ENCODE measurements at places on chromosomes 6 and 20.
A peak's percentile ranks its signal among the peaks of the same experiment; 100 is the strongest.

GRCh38 chr6:22878324-22878701 is 308.9 kb downstream of the HDGFL1 start:
- no peak for DNase-seq

GRCh38 chr6:101597693-101598092 is 204.2 kb downstream of the GRIK2 start:
- no peak for DNase-seq

DNA sequence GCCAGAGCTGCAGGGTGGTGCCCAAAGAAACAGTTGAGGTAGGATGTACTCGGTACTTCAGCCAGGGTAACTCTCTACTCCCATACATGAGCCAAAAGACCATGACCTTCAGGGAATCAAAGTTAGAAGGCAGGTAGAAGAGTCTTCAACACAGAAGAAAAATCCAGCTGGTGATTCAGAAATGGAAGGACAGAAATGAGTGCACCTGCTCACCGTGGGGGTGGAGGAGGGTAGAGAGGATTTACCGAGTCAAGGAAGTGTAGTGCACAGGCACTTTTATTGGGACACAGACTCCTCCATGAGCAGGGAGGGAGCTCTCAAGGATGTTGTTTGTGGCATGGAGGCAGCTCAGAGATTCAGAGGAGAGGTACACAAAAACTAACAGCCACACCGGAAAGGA is 330.3 kb upstream of the PRDM1 start:
- no peak for DNase-seq

- DNase-seq = no peak
These were observed 664 bp downstream of the BTN3A3 start for GRCh38 chr6:26440977-26441358.

DNA sequence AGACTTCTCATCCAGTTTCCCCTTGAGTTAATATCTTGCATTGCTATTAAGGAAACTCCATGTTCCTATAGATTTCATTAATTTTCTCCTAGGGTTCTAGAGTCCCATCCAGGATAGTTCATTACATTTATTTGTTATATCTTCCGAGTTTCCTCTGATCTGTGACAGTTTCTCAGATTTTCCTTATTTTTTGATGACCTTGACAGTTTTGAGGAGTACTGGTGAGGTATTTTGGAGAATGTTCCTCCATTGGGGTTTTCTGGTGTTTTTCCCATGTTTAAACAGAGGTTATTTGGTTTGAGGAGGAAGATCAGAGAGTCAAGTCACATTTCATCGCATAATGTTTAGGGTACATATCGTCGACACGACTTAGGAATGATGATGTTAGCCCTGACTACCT is 67.7 kb downstream of the LAMP5 start:
- no peak for DNase-seq

- DNase-seq = no peak
These were observed 100.9 kb downstream of the HFE start for GRCh38 chr6:26187981-26188635.

GRCh38 chr6:104003803-104004516 is 855.8 kb downstream of the HACE1 start:
- no peak for DNase-seq

DNA sequence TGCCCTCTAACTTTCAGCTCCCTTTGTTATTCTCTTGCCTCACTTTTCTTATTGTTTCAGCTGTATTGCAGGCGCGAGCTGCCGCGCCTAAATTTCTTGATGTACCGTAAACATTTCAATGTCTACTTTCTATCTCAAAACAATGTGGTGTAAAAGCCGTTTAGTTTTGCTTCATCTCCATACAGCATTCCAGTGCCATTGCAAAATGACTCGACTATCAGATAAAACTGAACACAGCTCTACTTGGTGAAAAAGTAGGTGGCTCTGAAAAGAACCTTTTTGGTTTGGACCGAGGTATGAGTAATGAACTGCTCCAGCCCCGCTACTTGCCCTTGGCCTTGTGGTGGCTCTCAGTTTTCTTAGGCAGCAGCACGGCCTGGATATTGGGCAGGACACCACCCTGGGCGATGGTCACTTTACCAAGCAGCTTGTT is 74.6 kb downstream of the OR2B2 start:
- DNase-seq = no peak

- DNase-seq = no peak
These were observed 307.5 kb downstream of the EYS start for GRCh38 chr6:65399355-65400084.

DNA sequence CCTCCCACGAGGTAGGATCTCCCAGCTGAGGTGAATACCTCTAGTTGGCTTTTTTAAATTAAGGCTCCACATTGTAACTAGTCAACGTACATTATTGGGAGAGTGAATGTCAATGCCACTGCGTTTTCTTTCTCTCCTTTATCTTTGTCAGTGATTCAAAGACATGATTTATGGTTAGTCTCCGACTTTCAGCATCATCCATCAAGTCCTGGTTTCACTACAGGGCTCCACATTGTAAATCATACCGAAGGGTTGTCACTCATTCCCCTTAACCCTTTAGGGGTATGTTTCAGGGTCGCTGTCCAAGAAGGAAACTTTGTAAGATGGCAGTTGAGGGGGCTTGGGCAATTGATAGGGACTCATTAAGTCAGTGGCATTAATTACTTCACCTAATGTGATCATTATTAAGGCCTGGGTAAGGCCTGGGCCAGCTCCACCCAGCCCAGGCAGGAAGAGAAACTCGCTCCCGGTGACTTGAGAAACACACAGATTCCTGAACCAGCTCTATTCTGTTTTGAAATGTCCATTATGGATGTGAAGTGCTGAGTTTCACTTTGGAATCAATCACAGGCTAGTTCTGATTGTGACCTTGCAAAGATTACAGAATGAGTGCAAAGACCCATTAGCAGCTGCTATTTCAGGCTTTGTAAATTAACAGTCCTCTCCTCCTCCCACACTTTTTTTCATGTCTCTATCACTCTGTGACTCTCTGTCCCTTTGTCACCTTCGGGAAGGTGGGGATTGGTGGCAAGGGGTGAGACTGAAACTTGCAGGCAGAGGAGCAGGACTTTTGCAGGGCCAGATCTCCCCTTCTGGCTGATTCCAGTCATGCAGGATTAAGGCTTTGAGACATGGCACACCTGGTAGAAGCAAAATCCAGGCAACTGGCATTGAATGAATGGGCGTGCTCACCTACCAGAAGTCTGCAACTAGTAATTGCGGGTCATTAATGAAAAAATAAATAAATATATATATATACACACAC is 222.4 kb downstream of the TSHZ2 start:
- DNase-seq = no peak

GRCh38 chr6:145336119-145336518 is 399.2 kb downstream of the EPM2A start:
- no peak for DNase-seq

- no peak for DNase-seq
These were observed at the start of gene F13A1 for GRCh38 chr6:6319952-6320811. Gene F13A1, minus strand, starts transcription at chr6:6320662. Its CDS starts 1,998 bp downstream, at chr6:6318664.

GRCh38 chr6:108838101-108838717 is 10.0 kb upstream of the ARMC2 start:
- no peak for DNase-seq

- DNase-seq = no peak
These were observed 551.0 kb downstream of the HAO1 start for GRCh38 chr20:7389216-7389615.

DNA sequence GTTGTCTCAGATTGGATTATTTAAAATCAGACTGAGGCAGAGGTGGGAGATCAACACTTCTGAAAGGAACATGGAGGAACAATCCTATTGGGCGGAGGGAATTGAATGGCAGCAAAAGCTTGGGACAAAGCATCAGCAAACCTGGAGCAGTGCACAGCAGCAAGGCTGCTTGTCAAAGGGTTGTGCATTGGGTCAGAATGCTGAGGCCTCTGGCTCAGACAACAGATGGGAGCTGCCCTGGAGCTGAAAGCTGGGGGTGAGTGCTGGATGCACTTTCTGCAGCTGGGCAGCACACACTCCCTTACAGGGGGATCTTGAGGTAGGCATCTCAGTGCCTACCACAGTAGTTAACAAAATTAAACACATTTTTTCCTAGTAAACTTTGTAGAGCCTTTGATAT is 634.4 kb upstream of the MMS22L start:
- no peak for DNase-seq

DNA sequence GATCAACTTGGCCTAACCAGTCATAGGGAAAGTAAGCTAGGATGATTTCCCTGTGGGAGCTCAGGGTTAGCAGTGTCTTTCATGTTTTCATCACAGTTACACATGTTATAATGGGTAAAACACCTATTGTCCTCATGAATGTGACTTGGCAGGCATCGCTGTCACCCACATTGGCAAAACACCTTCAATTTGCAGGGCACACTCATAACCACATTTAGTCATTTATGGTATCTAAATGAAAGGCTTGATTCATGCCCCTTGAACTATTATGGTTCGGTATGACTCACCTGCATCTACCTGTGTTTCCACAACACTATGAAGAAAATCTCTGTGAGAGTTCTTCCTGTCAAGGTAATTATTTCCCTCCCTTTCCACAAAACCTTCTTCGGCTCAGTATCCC is 49.2 kb downstream of the FRK start:
- DNase-seq = no peak

- DNase-seq = no peak
These were observed 5.6 kb downstream of the SLC17A5 start for GRCh38 chr6:73648166-73648565.

GRCh38 chr6:124795643-124796463 is 166.4 kb upstream of the RNF217 start:
- DNase-seq = peak; percentile 33

DNA sequence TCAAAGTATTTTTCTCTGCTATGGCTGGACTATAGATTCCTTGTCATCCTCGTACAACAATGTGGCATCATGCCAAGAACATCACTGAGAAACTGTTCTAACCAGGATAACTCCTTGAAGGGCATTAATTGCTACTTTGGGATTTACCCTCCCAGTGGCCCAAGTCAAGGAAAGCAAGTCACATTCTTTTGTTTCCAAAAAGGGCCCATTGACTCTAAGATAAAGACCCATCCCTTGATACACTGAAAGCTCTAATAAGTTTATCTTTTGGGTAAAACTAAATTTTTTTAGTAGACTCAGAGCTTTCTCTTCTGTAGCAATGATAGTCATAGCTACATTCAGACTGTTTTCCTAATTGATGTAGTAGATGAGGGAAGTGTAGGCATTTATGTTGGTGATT is at the start of gene OR2J3:
Gene OR2J3, plus strand, starts transcription at position 301 of the 400 bp plus-strand sequence. CDS start 3,833 bp downstream, outside the sequence.
- no peak for DNase-seq

GRCh38 chr6:90256698-90257485 is 39.8 kb downstream of the BACH2 start:
- no peak for DNase-seq

DNA sequence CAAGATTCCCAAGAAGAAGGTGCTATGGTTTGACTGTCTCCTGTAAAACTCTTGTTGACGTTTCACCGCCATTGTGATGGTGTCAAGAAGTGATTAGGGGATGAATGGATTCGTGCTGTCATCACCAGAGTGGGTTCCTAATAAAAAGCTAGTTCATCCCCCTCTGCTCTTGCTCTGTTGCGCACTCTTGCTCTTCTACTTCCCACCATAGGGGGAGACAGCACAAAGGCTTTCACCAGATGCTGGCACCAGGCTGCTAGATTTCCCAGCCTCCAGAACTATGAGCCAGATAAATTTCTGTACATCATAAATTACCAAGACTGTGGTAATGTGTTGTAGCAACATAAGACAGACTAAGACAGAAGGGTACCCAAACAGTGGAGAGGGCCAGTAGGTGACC is 21.6 kb upstream of the CCDC28A start:
- DNase-seq = no peak

DNA sequence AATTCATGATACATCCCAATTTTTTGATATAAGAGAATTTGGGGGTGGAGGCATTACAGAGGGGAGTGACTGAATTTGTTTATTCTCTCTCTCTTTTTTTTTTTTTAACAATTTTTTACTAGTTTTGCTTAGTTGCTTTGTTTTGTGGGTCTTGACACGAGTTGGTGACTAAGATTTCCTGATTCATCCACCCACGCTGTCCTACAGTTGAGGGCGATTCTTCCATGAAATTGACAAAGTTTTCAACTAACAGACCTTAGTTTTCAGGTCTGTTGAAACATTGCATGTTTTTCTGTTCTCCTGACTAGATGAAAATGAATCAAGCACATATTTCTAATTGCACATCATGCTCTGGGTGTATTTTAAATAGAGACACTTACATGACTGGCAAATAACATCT is 613.8 kb downstream of the TFAP2B start:
- DNase-seq = no peak

- no peak for DNase-seq
These were observed 604 bp downstream of the SH3BGRL2 start for GRCh38 chr6:79631693-79632172.

- no peak for DNase-seq
These were observed 18.4 kb upstream of the MRPS10 start for GRCh38 chr6:42236030-42236429.

DNA sequence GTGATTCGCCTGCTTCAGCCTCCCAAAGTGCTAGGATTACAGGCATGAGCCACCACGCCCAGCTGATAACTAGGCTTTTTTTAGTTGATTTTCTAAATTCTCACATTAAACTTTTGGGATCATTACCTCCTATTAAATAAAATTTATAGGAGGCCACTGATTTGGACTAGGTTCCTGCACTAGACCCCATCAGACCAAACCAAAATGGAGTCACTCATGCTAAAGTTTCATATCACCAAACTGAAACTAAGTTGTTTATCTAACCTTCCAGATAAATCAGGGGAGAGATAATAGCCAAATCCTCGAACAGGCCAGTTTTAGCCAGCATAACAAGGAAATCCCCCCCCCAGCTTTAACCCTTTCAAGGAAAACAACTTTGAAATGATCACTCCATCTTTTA is 98.4 kb upstream of the SLC22A16 start:
- no peak for DNase-seq

DNA sequence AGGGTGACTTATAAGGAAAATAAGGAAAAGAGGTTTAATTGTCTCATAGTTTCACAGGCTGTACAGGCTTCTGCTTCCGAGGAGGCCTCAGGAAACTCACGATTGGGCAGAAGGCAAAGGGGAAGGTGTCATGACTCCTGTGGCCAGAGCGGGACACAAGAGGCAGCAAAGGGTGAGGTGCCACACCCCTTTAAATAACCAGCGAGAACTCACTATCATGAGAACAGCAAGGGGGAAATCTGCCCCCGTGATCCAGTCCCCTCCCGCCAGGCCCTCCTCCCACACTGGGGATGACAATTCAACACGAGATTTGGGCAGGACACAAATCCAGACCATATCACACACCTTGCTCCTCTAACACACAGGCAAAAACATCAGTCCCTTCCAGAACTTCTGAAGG is 254.0 kb downstream of the DLL1 start:
- DNase-seq = no peak

- DNase-seq = no peak
These were observed 2.5 kb upstream of the ULBP2 start for GRCh38 chr6:149939356-149939648.

GRCh38 chr6:3227363-3228045 is at the start of gene TUBB2B:
Gene TUBB2B, minus strand, starts transcription at chr6:3227653. Its CDS starts 110 bp downstream, at chr6:3227543.
- no peak for DNase-seq

- DNase-seq = no peak
These were observed 611 bp downstream of the EPB41L2 start for GRCh38 chr6:131062241-131063027.

- DNase-seq = no peak
These were observed 4.4 kb upstream of the RUNX2 start for GRCh38 chr6:45323656-45324224.

- peak; percentile 16 for DNase-seq
These were observed 779.6 kb downstream of the MAFB start for GRCh38 chr20:39909447-39909846.

Measured in putamen (tissue), 1 donor.